ENCODE measurements at places on chromosomes 3 and 15.

GRCh38 chr3:19202303-19202702 is 54.0 kb downstream of the KCNH8 start:
- DNase-seq, result no peak

GRCh38 chr3:111072031-111072921 is 660 bp downstream of the NECTIN3 start:
- DNase-seq, result no peak

GRCh38 chr3:126956866-126957650 is 25.9 kb upstream of the PLXNA1 start:
- no peak for DNase-seq

DNA sequence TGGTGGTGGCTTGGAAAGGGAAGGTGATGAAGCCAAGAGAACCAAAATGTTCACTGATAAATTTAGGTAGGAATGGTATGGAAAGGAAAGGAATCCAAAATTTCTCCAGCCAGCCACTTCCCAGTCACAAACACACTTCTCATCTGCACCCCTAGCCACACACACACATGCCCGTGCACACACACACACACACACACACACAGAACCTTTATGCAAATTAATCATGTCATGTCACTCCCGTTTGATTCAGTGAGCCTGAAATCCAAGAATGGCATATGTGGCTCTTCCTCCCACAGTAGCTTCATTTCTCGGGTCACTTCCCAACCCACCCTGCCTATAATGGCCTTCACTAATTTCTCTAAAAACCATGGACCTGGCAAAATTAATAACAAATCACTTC is 3.1 kb upstream of the HLTF start:
- DNase-seq, result no peak

DNA sequence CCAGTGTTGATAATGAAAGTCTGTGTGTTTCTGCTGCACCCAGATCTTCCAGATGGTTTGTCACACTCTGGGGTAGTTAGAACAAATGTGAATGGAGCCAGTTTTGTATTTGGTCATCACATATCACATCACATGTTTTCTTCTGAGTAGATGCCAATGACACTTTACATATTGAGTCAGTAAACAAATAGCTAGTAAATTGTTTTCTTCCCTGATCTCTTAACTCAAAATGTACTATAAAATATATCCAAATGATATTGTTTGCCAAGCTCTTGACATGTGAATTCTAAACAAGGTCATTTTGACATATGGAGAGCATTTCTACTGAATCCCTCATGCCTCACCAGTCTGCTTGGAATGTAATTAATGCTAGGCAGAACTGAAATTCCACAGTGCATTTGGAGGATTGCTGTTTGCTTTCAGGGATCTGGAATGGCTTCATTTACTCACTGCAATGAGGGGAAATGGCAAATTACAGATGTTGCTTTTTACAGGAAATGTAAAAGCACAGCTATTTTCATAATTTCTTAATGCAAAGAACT is 45.0 kb downstream of the PDHB start:
- DNase-seq, result no peak

DNA sequence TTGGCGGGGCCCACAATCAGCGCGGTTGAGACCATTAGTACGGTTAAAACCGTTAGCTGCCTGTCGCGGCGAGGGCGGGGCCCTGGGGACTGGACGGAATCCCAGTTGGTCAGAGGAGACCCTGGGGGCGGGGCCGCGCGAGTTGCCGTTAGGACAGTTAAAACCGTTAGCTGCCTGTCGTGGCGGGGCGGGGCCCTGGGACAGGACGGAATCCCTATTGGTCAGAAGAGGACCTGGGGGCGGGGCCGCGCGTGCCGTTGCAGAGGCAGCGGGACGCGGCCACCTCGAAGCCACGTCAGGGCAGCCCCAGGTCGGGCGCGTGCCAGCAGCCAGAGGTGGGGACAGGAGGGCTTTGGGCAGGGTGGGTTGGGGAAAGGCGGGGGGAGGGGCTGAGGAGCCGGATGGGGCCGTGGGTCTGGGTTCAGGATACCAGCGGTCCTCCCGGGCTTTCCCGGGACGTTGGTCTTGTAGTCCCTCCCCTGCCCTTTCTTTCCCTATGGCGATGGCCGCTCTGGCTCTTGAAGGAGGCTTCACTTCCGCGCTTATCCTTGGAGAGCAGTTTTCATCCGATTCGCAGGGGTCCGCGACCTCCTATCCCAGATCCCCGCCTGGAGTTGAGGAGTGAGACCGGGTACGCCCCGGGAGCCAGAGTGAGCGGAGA is 28.0 kb downstream of the KLHDC8B start:
- no peak for DNase-seq

- no peak for DNase-seq
Measured at GRCh38 chr3:171284308-171285075, 175.7 kb downstream of the TNIK start.

DNA sequence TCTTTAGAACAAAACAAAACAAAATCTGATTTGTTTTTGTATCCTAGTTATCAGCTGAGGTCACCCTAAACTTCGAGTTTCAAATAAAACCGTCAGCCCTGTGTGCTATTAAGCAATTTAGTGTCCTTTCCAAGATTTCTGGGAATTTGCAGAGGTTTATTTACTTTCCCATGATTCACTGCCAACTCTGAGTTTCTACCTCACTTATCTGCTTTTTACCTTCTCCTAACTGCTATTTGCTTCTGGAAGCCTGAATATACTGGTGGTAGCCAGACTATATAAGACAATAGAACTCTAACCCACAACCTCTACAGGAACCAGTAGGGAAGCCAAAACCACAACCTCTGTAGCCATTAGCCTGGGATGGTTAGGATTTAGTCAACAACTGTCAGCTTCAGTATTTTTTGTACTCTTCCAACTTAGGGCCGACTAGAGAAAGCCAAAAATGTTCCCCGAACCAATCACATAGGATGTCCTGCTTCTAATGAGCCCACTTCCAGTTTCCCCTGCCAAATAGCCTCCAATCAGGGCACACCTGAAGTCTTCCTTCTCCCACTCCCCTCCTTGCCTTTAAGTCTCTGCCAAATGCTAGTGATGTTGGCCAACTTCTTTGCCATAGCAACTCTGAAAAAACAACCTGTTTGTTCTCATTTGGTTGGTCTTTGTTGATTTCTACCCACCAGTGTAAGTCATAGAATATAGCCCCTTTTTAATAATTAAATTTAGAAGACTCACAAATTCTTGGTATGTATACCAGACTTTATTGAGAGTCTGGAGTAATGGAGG is 273.1 kb downstream of the ULK4 start:
- DNase-seq, result no peak

DNA sequence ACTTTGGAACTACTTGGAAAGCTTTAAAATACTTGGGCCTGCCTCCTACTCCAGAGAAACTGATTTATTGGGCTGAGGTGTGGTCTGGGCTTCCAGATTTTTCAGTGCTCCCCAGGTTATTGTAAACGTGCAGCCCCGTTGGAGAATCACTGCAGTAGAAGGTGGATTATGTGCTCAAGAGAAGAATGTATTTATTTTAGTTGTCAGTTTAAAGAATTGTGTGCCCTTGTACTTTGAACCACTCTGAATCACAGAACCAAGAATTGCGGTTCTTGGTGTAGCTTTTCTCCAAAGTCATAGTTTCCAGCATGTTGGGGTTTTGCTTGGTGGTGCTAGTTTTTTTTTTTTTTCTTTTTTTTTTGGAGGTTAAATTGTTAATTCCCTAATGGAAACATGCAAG is 1.6 kb downstream of the TATDN2 start:
- DNase-seq, result no peak

DNA sequence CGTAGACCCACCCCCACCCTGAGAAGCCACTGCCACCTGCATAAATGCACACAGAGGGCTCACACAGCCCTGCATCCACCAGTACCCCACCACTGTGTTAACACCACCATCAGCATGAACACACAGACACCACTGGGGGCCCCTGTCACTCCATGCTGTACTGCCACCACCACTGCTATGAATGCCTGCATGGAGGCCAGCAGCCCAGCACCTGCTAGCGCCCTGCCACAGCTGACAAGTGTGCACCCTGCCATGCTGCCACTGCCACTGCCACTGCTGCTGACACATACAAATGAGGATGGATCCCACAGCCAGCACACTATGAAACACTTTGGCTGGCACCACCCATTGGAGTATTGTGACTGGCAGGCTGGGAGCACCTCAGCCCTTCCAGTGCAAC is 361.0 kb downstream of the TAFA4 start:
- DNase-seq, result no peak

GRCh38 chr3:79326642-79327041 is 441.2 kb downstream of the ROBO1 start:
- no peak for DNase-seq

- no peak for DNase-seq
Measured at GRCh38 chr3:151174351-151174750, 28.7 kb downstream of the GPR171 start.

- DNase-seq, result no peak
Measured at GRCh38 chr3:127121885-127122284, 71.0 kb upstream of the PRR23E start.

DNA sequence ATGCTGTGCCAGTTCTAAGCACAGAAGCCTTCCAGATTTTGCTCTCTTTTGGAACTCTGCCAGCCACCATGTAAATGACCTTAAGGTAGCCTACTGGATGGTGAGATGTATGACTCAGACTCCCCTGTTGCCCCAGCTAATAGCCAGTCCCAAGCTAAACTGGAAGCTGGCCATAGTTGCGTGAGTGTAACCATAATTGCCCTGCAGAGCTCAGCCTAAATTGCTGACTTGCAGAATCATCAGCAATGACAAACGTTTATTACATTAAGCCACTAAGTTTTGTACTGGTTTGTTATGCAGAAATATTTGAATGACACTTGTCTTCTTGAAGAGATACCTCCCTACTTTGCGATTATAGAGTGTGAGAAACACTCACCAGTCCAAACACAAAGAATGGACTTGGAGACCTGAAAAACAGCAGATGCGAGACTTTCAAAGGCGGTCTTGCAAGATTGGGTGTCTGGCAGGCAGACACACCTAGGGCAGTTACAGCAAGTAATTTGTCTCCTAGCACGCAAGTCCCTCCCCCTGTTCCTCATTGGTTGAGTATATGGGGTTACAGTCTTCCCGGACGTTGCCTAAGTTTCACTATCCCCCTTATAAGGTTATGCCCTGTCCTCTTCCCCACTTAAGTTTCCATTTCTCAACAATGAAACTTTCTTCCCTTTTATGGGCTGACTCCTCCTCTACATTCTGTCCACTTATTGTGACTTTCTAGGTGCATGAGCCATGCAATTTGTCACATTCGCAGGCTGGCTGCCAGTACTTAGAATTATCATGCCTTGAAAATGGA is 83.6 kb upstream of the XCR1 start:
- no peak for DNase-seq

DNA sequence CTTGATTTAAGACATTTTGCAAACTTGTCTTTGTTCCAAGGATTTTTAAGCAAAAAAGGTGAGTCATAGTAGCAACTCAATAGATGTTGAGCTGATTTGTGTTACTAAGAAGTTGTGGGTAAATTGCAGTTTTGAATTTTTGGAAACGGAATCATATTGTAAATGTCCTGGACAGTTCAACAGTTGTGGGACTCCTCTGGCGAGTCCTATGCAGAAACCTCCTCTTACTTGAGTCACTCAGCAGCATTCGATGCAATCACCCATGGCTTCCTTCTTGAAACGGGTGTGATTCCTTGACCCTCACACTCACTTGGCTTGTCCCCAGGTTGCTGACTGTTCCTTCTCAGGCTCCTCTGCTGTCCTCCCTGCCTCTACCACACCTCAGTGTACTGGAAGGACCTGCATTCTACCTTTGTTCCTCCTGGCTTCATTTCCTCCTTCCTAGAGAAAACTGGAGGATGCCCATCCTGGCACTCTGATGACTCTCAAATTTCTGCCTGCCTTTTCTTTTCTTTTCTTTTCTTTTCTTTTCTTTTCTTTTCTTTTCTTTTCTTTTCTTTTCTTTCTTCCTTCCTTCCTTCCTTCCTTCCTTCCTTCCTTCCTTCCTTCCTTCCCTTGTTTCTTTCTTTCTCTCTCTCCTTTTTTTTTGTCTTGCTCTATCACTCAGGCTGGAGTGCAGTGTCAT is 52.8 kb upstream of the DGKG start:
- DNase-seq, result no peak

DNA sequence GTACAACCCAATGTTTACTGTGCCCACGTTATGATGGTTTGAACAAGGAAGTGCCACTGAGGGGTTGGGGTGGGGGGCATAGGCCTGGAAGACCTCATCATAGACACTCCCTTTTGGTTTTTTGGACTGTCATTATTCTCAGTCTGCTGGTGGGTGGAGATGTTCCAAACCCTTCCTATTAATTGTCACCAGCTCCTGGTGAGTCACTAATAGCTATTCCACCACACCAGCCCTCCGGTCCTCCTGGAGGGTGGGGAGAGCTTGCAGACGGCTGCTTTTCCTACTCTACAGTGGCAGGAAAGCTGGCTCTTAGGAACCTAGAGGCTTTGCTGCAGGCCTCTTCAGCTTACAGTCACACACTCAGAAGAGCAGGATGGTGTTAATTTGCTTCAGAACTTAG is 9.0 kb upstream of the COPG1 start:
- DNase-seq, result no peak

DNA sequence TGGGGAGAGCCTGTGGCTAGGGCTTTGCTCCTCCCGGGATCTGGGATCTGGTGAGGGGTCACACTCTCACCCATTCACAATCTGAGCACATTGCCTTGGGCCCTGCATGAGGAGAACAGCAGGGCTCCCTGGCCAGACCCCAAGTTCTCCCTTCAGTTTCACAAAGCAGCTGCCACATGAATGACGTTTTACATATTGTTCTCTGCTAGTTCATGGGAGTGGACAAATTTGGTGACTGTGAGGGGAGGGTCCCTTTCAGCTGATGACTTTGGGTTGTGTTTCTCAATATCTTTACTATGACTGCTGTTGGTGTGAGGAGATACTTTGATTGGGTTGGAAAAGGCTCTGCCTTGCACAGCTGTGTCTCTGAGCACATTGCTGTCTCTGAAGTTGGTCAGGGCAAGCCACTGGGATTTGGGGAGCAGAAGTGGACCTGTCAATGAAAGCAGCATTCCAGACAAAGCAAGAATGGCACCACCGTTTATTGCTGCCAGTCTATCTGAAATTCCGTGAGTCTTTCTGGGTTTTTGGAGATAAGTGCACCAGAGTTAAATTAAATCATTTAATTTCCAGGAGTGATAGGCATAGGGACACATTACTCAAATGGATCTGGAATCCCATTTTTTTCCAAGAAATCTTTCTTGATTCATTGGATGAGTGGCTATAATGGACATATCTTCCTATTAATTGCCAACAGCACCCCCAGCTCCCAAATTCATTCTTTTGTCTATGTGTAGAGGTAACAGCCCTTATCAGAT is 10.3 kb downstream of the TIMP4 start:
- DNase-seq, result no peak

DNA sequence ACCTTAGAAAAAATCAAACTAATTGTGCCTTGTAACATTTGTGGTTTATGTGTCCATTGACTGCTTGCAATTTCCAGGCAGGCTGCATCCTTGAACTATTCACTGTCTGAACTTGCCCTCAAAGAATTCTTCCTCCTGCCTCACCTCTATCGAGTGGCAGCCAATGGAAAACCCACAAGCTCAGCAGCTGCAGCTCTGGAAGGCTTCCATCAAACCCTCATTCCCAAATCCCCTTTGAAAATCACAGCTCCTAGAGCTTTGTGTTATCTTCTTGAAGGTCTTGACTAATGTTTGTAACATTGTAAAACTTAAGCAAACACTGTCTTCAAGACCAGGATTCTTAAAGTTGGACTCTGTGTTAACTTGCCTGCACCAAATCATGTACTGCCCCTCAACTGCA is 81.1 kb downstream of the FILIP1L start:
- no peak for DNase-seq

All from activated naive CD4-positive, alpha-beta T cell (primary cell).